Stimulated activated CD4-positive, alpha-beta T cell treated with anti-CD3 and anti-CD28 coated beads, Interleukin-1b, Interleukin-23, amount 100 ng/mL, for 48 hours (primary cell): ENCODE measurements at places on chromosomes 2 and 18.

DNA sequence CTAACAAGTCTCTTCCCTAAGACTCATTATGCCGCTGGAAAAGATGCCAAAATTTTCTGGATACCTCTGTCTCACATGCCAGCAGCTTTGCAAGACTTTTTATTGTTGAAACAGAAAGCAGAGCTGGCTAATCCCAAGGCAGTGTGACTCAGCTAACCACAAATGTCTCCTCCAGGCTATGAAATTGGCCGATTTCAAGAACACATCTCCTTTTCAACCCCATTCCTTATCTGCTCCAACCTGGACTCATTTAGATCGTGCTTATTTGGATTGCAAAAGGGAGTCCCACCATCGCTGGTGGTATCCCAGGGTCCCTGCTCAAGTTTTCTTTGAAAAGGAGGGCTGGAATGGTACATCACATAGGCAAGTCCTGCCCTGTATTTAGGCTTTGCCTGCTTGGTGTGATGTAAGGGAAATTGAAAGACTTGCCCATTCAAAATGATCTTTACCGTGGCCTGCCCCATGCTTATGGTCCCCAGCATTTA, 26.3 kb downstream of the DHRS9 start:
- no peak for DNase-seq

DNA sequence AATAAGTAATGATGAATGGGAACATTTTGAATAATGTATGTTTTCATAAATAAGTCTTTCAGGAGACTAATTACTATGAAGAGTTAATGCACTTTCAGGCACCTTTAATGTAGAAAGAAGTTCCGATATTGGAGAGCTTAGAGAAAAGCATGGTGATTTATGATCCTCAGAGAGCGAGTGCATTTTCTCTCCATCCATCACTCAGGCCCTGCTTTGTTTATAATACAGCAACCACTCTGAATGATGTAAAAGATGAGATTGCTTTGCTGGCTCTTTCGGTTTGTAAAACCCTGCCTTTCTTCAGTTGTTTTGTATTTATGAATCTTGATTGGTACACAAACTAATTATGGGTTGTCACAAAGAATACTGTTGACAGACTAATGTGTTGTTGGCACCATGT, 132.0 kb downstream of the NYAP2 start:
- no peak for DNase-seq

GRCh38 chr18:55641486-55641885, 53.5 kb upstream of the TCF4 start:
- DNase-seq, result no peak

DNA sequence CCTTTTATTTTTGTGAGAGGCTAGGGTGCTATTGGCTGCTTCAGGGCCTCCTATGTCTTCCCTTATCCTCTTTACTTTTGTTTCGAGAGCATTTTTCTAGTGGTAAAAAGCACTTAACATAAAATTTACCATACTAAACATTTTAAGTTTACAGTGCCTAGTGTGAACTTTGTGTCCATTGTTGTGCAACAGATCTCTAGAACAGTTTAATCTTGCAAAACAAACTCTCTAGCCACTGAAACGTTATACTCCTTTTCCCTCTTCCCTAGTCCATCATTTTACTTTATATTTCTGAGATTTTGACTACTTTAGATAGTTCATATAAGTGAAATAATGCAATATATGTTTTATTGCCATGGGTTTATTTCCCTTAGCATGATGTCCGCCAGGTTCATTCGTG, 580.6 kb downstream of the THSD7B start:
- DNase-seq, result no peak

GRCh38 chr2:111168528-111169239, 48.0 kb downstream of the BCL2L11 start:
- peak; percentile 85 for DNase-seq
